ENCODE measurements at places on chromosomes 11 and 22.

DNA sequence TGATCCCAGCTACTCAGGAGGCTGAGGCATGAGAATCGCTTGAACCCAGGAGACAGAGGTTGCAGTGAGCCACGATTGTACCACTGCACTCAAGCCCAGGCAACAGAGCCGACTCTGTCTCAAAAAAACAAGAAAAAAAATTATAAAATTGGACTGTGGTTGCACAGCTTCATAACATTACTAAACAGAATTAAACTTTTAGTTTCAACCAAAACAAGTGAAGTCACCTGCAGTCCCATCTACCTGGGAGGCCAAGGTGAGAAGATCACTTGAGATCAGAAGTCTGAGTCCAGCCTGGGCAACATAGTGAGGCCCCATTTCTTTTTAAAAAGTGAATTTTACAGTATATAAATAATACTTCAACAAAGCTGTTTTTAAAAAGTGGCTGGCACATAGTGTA is 47.8 kb upstream of the CD5 start:
- DNase-seq, result no peak

- no peak for DNase-seq
Observed at GRCh38 chr11:74951226-74951625, 2.2 kb downstream of the SPCS2 start.

DNA sequence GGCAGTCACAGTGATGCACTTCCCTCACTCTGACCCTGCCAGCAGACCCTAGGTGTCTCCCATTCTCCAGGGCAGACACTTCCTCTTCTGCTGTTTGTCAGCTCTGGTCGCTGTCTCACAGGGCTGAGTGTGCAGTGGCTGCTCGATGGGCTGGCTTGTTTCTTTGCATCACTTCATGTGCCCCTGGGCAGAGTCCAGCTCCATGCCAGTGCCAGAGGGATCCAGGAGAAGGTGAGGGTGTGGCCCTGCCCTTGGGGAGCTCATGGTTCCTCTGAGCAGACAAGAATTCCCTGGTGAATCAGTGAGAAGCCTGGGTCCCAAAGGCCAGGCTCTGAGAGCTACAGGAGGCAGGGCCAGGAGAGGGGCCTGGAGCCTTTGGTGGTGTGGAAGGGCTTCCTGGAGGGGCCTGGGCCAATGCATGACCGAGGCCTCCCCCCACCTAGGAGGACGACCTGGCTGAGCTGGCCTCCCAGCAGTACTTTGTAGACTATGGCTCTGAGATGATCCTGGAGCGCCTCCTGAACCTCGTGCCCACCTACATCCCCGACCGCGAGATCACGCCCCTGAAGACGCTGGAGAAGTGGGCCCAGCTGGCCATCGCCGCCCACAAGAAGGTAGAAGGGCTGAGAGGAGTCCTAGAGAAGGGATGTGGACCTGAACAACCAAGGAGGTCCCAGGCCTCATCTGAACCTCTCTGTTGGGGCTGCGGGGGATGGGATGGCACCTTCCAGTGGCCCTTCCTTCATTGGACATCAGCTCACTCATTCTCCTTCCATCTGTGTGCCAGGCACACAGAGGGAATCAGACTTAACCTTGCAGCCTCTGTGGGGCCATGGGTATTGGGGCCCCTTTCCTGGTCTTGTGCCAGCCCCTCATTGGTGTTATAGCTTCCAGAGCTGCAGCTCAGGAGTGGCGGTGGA is 66.1 kb downstream of the MYO7A start:
- no peak for DNase-seq

- no peak for DNase-seq
Observed at GRCh38 chr22:36901411-36902142, 11.9 kb upstream of the CSF2RB start.

DNA sequence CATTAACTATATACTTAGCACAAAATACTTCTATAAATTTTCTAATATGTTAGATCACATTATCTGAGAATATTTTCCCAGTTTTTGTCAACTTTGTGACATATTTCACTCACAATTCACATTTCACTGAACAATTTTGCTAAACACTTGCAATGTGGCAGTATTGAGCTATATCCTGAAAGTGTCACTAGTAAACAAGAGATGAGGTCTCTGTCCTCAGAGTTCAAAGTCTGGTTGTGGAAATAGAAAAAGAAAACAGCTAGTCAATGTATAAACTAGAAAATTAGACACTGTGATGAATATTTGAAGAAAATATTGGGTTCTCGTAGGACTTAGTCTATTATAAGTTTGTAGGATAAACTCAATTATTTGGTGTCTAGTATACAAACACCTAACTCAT is 87.4 kb upstream of the CHORDC1 start:
- no peak for DNase-seq

DNA sequence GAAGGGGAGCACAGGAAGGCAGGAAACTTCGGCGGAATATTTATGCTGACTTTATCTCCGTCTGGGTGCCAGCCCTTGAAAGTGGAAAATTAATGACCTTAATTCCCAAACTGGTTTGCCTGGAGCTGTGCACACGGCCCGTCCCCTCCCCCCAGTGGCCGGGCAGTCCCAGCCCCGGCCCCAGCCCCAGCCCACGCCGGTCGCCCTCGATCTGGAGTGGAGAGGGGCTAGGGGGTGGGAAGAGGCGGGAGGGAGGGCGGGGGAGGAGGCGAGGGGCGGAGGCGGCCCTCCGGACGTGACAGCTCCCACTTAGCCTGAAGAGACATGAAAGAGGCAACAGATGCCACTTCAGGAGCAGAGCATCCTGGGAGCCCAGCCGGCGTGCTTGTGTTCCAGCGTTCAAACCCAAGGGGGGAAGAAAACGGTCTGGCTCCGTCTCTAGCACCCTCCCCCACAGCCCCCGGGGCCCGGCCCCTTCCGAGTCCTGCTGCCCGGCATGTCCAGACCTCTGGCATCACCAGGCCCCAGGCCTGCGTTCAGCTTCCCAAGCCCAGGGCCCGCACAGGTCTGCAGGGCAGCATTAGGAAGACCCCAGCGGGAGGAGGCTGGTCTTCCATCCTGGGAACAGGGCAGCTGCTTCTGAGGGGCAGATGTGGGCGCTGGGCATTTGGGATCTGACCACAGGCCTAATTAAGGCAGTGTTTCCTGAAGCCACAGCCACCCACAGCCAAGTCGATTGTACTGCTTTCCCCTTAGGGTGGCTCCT is 20.0 kb upstream of the LMO1 start:
- no peak for DNase-seq

DNA sequence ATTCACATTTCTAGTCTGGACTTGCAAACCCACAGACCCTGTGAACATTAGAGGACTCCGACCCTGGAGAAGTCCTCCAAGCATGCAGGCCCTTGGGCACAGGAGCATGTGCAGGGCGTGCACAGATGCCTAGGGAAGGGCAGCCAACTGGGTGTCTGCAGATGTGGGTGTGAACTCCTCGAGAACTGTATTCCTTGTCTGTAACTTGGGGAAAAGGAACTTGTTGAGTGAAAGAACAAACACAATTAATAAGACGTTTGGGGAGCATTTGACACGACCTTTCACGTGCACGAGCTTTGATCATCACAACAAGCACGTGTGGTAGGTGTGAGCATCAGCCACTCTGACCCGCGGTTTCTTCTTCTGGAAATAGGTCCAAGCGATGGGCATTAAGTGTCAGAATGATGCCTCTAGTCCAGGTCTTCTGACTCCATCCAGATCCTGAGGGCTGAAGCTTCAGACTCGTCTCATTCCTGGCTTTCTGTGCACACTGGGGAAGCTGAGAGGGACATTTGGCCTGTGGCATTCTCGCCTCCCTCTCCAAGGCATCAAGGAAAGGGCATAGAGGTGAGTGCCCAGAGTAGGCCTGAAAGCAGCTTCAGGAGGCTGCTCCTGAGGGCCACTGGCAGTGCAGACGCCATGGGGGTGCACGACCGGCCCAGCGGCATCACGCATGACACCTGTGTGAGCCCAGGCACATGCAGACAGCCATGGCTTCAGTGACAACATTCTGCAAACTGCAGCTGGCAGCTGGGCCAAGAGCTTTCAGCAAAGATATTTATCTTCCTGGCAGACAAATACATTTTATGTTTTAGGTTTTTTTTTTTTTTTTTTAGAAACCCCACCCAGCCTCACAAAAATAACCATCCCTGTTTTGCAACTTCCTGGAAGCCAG is 32.5 kb downstream of the ALX4 start:
- DNase-seq, result no peak

GRCh38 chr11:65928667-65929066 is 9.4 kb downstream of the DRAP1 start:
- no peak for DNase-seq

- no peak for DNase-seq
Observed at GRCh38 chr11:60966890-60967289, 4.6 kb upstream of the CD6 start.

DNA sequence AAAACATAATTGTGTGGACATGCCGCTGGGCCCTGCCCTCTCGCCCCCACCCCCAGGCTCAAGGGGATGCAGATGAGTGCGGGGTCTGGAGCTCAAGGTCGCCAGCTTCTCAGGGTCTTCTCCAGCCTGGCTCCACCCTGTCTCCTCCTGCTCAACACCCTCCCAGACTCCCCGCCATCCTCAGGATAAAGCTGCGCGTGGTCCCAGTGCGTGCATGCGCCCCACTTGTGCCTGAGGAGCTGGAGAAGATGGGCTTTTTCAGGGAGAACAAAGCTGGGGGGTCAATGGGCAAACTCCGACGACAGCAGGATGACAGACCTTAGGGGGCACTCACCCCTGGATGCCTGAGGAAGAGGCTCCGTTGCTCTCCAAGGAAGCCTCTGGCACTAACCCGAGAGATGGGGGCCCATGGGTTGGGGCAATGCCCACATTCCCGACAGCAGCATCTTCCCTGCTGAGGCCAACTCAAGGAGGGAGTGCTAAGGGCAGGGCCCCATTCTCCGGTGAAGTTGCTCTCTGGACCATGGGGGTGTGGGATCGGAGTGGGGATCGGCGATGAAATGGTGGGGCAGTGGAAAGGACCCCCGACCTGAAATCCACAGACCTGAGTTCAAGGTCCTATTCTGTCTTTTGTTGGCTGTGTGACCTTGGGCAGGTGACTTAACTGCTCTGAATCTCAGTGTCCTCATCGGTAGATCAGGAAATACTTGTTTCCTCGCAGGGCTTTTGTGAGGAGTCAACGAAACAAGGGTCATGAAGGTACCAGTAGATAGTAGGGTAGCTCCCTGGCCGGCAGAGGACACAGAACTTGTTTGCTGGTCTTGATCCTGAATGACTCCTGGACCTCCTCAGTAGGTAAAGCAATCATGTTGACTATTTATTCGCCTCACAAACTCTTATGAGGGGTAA is 47.7 kb downstream of the WNT11 start:
- DNase-seq, result no peak

GRCh38 chr11:43289368-43289767 is 22.4 kb upstream of the API5 start:
- no peak for DNase-seq

DNA sequence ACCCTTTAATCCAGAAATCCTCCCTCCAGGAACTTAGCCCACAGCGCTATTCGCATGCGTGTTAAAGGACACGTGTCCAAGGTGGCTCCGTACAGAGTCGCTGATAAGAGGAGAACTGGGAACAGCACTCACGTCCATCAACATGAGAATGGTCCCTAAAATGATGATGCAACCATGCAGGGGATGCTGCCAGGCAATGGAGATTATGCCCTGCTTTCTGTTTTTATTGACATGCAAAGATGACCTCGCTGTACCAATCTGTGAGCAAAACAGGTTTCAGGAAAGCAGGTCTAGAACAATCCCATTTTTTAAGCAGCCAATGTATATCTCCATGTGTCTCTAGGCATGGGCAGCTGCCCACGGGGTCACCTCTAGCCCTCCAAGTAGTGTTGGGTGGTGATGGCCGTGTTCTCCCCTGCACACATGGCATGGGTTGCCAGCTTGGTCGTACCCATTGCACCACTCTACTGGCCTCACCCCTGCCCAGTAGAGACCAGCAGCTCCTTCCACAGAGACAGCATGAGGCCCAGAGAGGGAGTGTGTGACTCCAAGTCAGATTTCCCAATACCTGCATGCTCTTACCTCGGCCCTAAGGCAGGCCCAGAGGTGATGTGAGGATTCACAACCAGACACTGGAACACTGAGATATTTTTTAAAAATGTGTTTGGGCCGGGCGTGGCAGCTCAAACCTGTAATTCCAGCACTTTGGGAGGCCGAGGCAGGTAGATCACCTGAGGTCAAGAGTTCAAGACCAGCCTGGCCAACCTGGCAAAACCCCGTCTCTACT is 68.3 kb upstream of the LINC01488 start:
- DNase-seq, result no peak

- DNase-seq, result no peak
Observed at GRCh38 chr22:41398921-41399320, 17.2 kb downstream of the TEF start.

DNA sequence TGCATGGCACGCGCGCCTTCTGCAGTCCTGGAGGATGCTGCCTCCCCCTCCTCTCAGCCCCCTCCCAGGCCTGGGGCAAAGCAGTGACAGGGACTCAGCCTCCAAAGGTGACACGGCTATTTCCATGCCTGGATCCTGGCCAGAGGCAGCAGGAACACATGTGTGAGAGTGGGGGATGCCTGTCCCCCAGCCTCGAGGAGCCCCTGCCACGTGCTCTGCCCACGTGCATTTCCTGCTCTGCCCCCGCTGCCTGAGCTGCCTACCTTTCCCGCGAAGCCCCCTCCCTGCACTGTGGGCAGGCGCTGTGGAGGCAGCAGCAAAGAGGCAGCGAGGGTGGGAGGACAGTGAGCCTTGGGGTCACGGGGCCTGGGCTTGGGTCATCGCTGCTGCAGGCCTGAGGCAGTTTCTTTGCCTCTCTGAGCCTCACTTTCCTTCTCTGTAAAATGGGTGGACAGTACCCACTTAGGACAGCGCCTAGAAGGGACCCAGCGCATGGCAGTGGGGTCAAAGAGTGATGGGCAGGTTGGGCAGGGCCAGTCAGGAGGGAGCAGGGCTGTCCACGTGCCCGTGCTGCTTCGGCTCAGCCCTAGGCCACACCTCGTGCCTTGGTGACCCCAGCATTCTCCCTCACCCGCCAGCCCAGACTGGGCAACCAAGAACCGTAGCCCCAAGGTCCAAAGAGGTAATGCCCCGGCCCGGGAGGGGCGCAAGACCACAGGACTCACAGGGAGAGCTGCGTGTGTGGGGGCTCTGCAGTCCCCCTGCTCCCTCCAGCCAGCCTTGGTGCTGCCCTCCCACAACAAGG is 48.6 kb downstream of the FLRT1 start:
- no peak for DNase-seq

DNA sequence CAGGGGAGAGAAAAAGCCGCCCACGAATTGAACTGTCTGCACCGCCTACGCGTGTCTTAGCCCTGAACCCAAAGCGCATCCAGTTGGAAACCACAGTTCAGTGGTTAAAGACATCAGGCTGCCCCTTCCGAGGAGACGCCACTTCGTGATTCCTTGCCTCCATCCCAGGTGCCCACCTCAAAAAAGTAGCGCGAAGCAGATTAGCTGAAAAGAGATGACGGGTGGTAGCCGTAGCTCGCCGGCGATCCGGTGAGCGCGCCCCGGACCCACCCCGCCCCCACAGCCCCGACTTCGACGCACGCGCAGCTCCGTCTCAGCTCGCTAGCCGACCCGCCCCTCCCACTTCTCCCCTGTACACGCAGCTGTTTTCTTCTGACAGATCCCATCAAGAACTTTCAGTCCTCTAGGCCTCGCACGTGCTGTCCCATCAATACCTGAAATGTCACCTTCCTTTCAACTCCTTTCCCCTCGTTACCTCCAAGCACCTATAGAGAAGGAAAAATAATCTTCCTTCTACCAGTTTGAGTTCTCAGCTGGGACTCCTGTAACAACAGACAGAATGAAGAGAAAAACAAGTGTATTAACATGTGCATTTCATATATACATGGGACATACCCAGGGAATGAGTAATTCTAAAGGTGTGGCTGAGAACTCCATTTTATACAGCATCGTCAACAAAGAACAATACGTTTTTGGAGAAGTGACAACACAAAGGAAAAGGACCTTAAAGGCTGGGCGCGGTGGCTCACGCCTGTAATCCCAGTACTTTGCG is 49.5 kb downstream of the OR4D9 start:
- DNase-seq, result no peak

GRCh38 chr11:67371911-67372320 is 1.5 kb downstream of the CLCF1 start:
- DNase-seq, result no peak
